ENCODE measurements at places on chromosomes 1 and 21.

GRCh38 chr1:2328676-2329455, 62.5 kb downstream of the MORN1 start:
- DNase-seq = no peak

DNA sequence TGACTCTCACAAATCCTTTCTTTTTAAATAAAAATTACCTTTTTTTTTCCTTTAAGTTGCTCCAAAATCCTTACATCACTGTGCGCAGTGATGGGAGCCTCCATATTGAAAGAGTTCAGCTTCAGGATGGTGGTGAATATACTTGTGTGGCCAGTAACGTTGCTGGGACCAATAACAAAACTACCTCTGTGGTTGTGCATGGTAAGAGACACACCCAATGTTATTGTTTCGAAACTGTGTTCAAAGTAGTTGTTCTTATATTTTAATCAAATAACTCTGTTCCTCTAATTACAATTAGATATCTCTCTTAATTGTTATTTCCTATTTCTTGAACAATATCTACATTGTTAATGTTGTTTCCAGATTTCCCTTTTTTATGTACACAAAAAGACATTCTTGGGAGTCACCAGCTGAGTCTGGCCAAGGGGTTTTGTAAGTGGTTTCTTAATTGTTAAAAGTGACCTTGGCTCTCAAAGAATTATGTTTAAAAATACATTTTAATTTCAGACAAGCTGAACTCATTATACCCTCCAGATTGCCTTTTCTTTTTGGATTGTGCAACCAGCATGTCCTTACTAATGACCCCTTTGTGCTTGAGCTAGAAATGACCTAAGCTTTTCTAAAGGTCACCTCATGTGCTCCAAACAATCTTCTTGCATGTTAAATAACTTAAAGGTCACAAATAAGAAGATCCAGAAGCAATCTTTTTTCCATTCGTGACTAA, 250.1 kb downstream of the HMCN1 start:
- DNase-seq = no peak

- peak; percentile 58 for DNase-seq
These were observed 83.9 kb downstream of the FASLG start for GRCh38 chr1:172742599-172743500.

- DNase-seq = no peak
These were observed 197.5 kb upstream of the C1orf87 start for GRCh38 chr1:60271041-60271440.

DNA sequence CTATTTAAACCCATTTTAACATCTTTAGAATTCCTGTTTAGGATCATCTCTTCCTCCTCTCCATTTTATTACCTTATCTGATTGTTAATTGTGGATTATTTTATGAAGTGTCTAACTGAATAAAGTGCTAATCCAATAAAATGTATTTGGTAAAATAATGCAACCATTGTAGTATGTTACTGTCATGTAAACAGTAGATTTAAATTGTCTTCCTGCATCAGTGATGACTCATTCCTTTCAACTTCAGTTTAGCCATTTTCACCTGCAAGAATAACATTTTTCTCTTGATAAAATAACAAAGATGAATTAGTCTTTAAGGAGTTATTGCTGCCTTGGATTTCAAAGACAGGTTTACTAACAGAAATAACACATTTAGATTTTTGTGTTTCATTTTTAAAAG, 5.4 kb downstream of the PPP2R5A start:
- DNase-seq = no peak

- DNase-seq = no peak
These were observed 172.4 kb downstream of the NTMT2 start for GRCh38 chr1:170318141-170318540.

- peak; percentile 59 for DNase-seq
These were observed 6.1 kb upstream of the CROCC start for GRCh38 chr1:16915627-16915973.

GRCh38 chr1:16043521-16043920, at the start of gene CLCNKB:
Gene CLCNKB (plus strand): TSS chr1:16043782. CDS start chr1:16044493, 711 bp downstream.
- no peak for DNase-seq

DNA sequence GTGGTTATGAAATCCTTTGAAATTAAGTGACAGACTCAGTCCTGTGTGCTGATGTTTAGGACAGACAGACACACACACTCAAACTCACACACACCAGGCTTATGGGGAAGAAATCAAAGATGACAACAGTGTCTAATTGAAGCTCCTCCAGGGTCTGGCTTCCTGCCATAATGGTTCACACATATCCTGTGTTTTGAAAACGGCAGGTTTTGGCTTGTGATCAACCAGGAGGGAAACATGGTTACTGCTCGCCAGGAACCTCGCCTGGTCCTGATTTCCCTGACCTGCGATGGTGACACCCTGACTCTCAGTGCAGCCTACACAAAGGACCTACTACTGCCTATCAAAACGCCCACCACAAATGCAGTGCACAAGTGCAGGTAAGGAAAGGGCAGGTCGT, 4.6 kb downstream of the MTARC1 start:
- peak; percentile 26 for DNase-seq

GRCh38 chr1:156862997-156863599, 2.4 kb downstream of the NTRK1 start:
- DNase-seq = no peak

- no peak for DNase-seq
These were observed 333.8 kb downstream of the ST6GALNAC3 start for GRCh38 chr1:76408303-76408702.

DNA sequence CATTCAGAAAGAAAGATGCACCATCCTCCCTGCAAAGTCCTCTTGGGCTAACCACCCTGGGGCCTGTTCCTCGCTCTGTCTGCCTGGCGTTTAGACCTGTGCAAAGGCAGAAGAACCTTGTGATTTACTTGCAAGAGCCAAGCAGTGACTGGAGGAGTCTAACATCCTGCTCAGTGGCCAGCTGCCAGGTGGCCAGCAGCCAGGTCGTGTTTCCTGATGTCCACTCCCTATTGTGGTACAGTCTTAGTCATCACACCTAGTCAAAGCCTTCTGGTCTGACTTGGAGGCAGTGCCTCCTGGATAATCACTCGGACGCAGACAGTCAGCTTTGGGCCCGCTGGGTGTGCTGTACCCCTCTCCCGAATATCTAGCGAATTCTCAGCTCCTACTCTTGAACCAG, 118.1 kb downstream of the PGBD5 start:
- no peak for DNase-seq

DNA sequence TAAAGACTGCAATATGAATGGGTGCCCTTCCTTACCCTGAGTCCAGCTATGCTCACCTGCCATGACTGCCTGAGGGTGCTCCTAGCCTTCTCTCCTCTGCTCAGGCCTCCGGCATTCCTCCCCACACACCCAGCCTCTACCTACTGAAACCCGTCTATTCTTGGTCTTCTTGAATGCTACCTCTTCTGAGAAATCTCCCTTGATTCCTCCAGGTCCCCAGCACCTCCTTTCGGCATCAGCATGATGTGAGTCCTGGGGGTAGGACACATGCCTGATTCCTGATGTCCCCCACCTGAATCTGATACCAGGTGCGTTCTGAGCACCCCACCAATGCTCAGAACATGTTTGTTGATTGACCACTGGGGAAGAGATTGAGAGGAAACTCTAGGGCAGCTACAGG, 8.6 kb downstream of the LDLRAD1 start:
- DNase-seq = no peak

GRCh38 chr1:23114424-23115079, 54.1 kb downstream of the LUZP1 start:
- DNase-seq = peak; percentile 18

- no peak for DNase-seq
These were observed 30.6 kb downstream of the CAPN2 start for GRCh38 chr1:223742856-223743517.

DNA sequence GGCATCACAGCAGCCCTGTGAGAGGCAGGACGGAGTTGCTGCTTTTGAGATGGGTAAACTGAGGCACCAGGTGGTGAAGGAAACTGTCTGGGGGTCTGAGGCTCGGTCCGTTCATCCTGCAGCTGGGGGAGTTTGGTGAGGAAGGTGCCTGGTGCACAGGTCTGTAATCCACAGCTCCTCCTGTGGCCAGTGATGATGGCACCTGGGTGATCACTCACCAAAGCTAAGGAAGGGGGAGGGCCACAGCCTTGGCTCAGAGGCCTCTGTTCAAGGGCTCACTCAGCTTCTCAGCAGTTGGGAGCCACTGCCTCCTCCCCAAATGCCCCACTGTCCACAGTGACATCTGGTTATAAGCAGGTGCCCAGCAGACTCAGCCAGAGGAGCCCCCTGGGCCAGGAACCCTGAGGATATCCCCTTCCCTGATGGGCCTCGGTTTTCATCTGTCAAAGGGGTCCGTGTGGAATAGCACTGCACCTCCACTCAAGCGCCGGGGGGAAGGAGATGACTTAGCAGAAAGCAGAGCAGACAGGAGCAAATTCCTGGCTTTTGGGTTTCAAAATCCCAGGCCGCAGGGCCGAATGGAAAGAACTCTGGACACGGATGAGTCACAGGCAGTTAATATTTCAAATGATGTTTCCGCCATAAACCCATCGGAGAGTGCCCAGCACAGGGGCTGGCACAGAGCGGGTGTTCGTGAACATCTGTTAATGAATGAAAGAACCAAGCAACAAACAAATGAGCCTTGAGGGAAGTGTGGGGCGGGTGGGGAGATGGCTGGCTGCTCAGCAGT, 82.8 kb downstream of the DMRTB1 start:
- peak; percentile 76 for DNase-seq

GRCh38 chr1:225813214-225813964, 3.5 kb downstream of the EPHX1 start:
- peak; percentile 87 for DNase-seq

- DNase-seq = no peak
These were observed 46.7 kb upstream of the OSBPL9 start for GRCh38 chr1:51570063-51570710.

GRCh38 chr21:33848249-33848953, 67.2 kb downstream of the ATP5PO start:
- no peak for DNase-seq

DNA sequence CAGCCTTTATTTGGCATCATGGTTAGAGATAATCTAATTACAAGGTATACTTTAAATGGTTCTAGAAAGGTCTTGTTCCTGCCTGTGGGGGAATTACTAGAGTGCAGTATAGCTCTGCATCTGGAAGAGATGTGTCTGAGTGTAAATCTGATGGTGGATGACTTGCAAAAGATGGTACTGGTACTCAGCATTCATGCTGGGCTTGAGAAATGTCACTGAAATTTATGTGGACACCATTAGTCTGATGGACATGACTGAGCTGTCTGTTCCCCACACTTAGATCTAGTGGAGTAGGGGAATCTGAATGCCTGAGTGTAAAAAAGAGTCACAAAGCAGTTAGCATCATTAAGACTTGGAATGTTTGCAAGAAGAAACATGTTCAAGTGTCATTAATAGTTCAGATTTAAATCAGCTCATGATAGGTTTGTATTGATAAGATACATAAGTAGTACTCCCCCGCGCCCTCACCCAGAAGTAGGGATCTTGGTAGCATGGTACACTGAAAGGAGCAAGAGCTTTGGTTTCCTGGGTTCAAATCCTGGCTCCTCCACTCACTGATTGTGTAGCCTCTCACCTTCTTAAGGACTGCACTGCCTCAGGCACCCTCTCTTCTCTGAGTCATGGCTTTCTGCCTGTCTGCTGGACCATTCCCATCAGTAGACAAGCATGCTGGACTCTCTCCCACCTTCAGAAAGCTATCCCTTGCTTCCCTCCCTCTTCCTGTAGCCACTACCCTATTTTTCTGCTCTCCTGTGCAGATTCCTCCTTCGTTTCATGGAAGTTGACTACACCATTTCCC, 292.9 kb downstream of the NFIA start:
- DNase-seq = no peak

DNA sequence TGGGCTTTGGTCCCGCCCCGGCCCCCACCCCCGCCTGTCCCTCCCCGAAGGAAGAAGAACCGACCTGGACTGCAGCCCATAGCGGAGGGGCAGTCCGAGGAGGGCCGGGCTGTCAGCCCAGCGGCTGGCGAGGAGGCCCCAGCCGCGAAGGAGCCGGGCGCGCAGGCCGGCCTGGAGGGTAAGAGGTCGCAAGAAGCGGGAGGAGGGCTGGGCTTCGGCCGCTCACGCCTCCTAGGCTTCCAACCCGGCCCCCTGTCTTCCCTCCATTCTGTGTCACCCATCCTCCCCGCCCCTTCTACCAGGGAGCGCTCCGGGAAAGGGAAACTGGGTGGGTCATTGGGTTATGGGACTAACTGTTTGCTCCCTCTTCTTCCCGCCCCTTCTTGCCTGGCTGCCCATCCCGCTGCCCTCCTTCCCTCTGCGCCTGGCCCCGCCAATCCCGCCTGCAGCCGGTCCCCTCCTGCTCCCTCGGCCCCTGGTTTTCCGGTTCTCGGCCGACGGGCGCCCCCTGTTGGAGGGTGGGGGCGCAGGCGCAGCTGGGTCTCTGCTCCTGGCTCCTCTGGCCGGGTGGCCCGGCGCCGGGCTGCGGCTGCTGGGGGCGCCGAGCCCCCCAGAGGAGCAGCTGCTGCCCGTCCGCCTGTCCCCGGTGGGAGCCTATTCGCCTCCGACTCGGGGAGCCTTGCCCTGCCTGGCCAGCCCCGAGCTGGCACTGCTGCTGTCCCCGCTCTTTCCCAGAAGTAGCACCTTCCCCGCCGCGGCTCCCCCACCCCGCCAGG, 2.4 kb downstream of the RUSC1 start:
- DNase-seq = peak; percentile 93

DNA sequence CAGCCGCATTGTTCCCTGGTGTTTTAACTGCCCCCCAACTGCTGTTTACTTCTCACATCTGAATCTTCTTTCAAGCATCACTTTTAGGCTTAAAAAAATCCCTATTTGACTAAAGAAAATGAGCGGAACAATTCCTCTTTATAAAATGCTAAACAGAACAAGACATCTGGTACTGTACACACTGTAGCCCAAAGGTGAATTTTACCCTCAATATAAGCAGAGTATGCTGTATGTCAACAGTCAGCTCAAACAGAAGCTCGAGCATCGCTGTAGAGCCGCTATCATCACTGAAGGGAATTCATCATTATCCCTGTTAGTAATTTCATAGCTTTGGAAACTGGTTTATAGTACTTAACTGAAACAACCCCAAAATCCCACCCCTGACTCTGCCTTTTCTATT, 85.3 kb downstream of the LRRC8D start:
- no peak for DNase-seq

- DNase-seq = no peak
These were observed 962 bp upstream of the MAN1C1 start for GRCh38 chr1:25615563-25616094.

- DNase-seq = no peak
These were observed 127.6 kb downstream of the MRPS6 start for GRCh38 chr21:34201001-34201400.

DNA sequence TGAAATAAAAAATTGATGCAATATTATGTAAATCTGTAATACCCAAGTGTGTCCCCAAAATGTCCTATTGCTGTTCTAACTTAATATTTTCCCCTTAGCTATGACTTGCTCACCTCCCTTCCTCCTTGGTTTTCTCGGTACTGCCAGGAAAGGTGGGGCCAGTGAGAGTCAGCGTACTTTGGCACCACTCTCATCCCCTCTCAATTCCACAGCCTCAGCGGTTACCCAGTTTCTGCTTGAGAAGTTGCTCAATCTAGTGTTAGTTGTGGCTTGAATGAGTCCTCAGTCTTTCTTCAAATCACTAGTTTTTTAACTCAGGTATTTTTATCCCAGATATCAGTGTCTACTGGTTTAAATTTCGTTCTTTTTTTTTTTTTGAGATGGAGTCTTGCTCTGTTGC, 32.3 kb downstream of the BCAS2 start:
- DNase-seq = no peak
